ENCODE measurements at places on chromosomes 6 and 20. TPM values are rescaled to one million over a fixed set of nuclear protein-coding genes. Genes with fewer than 3 reads are reported as not detected.
A peak's percentile ranks its signal among the peaks of the same experiment; 100 is the strongest.

The OTOR gene
- not detected for total RNA-seq

DNA sequence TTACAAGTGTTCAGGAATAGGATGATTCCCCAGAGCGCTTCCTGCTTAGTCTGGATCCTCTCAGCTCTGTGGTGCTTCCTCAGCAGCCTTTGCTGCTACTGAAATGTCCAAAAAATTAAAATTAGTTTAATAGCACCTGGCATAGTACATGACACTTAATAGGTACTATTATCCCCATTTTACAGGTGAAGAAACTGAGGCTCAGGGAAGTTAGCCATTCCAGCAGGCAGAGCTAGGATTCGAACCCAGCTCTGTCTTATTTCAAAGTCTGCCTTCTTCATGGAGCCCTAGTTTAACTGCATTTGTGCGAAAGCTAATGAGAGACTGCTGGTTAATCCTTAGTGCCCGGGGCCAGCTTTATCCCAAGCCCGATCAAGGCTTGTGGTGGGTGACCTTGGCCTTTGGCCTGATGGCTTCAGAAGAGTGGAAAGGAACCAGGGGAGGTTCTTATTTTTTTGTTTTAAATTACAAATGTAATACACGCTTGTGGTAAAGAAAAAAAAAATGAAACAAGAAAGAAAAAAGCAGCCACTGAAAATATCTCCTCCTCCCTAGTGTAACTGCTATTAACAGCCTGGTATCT lies 30.1 kb downstream of the TOX2 start:
- DNase-seq, result no peak

The RIPPLY2 gene
- not detected for total RNA-seq

The EDN3 gene
- total RNA-seq, result 0.56 TPM

GRCh38 chr6:147726342-147726741 lies 217.9 kb downstream of the SAMD5 start:
- no peak for DNase-seq

GRCh38 chr20:46928580-46929132 lies 34.0 kb downstream of the EYA2 start:
- no peak for DNase-seq

DNA sequence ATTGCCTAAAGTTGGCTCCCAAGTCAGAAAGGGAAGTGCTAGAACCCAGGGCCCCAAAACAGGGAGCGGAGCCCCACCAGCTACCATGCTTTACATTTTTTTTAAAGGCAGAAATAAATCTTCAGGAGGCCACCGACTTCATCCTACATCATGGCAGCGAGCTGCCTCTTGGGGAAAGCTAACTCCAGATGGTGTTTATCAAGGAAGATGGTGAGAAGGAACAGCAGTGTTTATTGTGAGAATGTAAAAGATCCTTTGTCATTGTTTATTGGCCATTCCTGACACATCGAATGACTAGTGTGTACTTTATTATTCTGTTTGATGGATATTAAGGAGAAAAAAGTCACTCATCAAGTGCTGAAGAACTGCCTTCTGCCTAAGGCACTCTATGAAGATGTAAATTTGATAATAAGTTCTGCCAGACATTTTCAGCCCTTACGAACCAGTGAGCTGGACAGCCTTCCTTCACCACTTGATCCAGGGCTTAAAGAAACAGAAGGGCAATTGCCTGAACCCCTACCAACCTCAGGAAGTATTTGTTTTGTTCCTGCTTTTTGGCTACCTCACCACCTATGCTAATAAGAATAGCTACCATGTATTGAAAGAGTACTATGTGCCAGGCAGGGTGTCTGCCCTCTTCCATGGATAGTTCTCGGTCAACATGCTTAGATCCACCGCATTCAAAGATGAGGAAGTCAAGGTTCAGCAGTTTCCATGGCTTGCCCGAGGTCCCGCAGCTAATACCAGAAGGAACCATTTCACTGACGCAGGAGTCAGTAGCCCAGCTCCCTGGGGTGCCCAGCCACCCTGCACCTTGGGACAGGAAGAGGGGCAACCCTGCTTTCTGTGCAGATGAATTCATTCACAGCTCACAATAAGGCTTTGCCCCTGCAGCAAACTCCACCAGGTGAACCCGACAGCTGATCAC lies 194.7 kb upstream of the RREB1 start:
- no peak for DNase-seq

DNA sequence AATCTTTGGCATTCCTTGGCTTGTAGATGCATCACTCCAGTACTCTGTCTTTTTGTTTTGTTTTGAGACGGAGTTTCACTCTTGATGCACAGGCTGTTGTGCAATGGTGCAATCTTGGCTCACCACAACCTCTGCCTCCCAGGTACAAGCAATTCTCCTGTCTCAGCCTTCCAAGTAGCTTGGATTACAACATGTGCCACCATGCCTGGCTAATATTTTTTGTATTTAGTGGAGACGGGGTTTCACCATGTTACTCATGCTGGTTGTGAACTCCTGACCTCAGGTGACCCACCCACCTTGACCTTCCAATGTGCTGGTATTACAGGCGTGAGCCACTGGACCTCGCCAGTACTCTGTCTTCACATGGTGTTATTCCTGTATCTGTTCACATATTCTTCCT lies 35.8 kb upstream of the LGSN start:
- DNase-seq, result no peak

GRCh38 chr20:33276303-33277113 lies 6.5 kb upstream of the BPIFB1 start:
- no peak for DNase-seq

DNA sequence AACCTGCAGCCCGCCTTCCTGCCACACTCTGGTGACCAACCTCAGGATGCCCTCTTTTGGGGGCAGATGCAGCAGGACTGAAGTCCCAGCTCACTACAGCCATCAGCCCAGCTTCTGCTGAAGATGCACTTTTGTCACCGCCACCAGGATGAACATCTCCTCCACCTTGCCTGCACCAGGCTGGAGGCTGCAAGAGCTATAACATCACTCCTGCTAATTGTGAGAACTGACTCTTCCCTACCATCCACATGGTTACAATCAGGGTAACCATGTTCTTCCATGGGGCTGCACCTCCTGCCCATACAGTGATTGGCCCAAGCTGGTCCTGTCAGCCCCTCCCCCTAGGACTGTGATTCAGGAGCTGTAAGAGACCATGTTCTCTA lies 2.0 kb upstream of the ACTL10 start:
- DNase-seq, result peak; percentile 9

GRCh38 chr6:5644523-5645185 lies 362.1 kb downstream of the NRN1 start:
- no peak for DNase-seq

GRCh38 chr6:91482498-91482897 lies 895.6 kb upstream of the MAP3K7 start:
- DNase-seq, result no peak

DNA sequence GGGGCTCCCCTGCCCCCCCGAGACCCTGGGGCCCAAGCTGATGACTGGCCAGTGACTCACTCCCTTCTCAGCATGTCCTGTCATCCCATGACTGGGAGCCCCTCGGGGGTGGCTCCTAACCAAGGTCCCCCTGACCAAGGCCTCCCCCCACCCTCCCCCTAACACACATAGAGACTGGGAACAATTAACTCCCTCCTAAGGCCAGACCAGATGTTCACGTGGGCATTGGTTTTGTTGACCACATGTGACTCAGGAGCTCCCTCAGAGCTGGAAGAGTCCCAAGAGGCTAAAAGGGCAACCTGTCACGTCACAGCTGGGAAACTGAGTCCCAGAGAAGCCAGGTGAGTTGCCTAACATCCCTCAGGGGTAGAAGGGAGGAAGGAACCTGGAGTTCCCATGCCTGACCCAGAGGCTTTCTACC lies 10.6 kb upstream of the CCN5 start:
- DNase-seq, result no peak

GRCh38 chr6:15400572-15401004 lies 154.7 kb downstream of the JARID2 start:
- DNase-seq, result peak; percentile 30

DNA sequence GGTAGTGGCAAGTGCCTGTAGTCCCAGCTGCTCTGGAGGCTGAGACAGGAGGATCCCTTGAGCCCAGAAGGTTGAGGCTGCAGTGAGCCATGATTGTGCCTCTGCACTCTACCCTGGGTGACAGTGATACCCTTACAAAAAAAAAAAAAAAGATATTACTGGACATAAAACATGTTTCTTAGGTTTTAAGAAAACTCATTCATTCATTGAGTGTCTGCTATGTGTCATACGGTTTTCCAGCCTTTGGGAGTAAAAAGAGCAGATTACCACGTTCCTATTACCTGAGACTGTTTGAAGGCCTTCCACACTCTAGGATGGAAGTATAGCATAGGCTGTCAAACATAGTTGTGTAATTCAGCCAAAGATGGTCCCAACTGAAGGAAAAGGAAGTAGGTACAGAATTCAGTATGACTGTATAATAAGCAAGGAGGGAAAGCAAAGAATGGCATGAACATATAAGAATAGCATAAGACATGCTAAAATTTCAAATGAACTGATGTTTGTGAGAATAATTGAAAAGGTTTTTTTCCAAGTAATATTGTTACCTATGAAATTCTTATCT lies 22.0 kb downstream of the STXBP5 start:
- DNase-seq, result no peak

The FHL5 gene
- total RNA-seq, result not detected

DNA sequence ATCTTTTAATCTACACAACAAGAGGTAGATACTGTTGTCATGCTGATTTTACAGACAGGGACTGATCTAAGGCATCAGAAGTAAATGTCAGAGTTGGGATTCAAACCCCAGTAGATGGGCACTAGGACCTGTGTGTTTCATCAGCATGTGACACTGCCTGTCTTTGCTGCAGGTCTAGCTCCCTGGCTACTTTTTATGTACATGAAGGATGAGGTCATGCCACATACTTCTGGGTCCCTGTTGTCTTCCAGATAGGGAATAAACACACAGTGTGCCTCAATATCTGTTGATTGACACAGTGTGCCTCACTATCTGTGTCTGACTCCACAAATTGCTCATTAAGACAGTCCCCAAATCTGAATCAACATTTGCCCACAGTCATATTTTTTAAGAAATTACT lies 106.9 kb downstream of the TFAP2B start:
- DNase-seq, result no peak

The TP53TG5 gene
- total RNA-seq, result 0.19 TPM

DNA sequence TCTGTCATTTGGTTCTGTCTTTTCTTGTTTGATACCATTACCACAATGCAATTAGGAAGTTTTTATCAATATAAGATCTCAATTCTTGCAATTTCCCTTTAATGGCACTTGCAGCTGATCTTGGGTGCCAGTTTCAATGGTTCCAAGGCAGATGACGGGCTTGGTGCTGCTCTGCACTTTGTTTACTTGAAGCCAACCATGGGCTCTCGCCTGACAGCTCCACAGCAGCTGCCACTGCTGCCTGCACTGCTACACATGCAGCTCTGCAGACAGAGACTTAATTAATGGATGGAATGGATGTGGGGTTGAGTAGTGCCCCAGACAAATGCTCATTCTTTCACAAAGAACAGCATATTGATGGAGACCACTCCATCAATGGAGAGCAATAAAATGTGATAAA lies 1024.3 kb upstream of the EPHA7 start:
- no peak for DNase-seq

The METTL24 gene
- total RNA-seq, result not detected

DNA sequence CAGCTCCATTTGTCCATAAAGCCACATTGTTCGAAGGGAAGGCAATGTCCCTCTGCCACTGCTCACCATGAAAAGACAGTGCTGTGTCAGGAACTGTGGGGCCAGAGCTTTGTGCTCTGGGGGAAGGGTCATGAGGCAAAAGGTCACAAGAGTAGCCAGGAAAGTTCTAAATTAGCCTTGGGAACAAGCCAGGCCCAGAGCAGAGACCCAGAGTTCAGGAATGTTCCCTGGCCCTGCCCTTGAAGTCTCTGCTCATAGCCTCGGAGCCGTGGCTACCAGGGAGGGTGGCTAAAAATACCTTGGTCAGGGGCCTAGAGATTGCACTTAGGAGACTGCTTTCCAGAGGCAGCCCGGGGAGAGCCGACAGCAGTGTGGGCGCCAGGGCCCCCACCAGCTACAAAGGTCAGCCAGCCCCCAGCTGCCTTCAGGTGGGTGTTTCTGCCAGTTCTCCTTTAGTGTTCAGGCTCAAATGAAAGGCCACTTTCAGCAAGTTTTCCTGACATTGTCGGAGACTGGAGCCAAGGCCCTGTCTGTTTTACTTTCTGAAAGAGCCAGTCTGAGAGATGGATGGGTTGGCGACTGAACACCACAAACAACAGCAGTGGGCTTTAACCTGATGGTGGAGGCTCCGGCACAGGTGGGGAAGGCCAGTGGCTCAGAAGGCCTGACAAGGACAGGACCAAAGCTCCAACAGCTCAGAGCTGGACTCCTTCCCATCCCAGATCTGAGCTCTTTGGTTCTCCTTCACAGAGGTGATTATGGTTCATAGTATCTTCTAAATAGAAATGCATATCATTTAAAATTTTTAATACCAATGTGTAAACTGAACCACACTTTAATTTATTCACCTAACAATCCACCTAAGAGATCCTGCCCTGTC lies 76.2 kb downstream of the CDH26 start:
- DNase-seq, result no peak

- no peak for DNase-seq
Observed at GRCh38 chr20:58327211-58327610, 17.7 kb downstream of the RAB22A start.

GRCh38 chr6:30881392-30882203 lies 2.7 kb upstream of the DDR1 start:
- no peak for DNase-seq

DNA sequence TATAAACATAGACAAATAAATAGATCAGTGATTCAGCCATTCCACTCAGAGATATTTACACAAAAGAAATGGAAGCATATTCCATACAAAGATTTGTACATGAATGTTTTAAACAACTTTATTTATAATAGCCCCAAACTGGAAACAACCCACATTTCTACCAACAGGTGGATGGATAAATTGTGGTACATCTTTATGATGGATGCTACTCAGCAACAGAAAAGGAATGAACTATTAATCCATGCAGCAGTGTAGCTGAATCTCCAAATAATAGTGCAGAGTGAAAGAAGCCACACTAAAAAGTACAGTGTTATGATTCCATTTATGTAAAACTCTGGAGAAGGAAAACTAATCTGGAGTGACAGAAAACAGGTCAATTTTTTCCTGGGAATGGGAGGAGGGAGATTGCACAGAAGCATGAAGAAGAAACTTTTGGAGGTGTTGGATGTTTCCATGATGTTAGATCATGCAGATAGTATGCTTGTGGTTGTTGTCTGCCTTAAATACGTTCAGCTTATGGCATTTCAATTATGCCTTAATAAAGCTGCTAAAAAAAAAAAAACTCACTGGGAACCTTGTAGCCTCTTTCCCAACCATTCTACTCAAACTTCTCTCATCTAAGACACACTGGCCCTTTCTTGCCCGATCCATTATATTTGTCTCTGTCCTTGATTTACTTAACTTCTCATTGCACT lies 100.9 kb downstream of the PPP1R14C start:
- DNase-seq, result no peak

The SLC22A16 gene
- 0.29 TPM for total RNA-seq

- no peak for DNase-seq
Observed at GRCh38 chr6:14762077-14762476, 483.8 kb upstream of the JARID2 start.

DNA sequence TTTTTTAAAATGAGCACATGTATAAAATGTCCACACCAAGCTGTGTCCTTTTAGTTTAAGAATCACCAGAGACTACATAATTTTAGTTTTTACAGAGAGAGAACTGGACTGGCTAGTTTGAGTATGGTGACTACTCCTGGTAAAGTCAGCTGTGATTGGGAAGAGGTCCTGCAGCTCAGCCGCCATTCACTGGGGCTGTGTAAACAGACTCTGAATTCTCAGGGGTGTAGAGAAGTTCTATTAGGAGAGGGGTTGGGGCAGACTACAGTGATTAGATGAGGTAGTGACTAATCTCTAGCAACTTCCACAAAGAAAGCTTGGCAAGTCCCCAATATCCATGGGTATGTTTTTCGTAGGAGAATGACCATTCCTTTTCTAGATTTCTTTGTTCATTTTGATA lies 341.2 kb upstream of the MAP3K7 start:
- DNase-seq, result no peak

Data from naive thymus-derived CD4-positive, alpha-beta T cell (primary cell).